ENCODE measurements at places on chromosomes 2 and 18. TPM values are rescaled to one million over a fixed set of nuclear protein-coding genes. Genes with fewer than 3 reads are reported as not detected.

DNA sequence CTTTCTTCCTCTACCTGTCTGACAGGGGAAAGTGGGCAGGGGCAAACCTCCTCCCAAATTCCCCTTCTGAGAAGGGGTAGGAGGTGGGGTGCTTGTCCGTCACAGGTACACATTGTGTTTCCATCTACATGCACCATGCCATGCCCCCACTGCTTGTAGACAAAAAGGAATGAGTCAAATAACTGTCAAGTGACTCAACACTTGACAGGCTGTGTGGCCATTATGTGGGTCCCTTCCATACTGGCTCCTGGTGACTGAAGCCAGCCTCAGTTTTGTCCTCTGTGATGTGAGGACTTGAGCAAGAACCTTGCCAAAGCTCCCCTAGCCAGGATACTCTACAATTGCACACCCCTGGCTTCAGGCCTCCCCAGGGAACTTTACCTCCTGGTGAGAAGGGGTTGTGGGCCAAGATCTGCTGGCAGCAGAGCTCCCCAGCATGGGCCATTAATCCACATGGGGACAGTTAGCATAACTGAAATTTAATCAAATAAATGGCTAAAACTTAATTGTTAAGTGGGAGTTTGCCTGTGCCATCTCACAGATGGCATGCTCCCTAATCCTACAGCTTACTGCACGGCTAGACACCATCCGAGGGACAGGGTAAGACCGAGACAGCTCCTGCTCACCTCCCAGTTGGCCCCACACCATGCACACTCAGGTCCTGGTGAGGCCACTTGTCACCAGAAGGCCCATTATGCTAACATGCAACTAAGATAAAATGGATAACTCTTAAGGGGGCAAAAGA lies 140.2 kb downstream of the BCL11A start:
- H3K4me3 ChIP-seq = no peak overlapping the region
- DNase-seq = no peak
- peaks cover 8% of the 10 kb centered on the region for H3K27me3 ChIP-seq
- no peak overlapping the region for H3K27ac ChIP-seq

DNA sequence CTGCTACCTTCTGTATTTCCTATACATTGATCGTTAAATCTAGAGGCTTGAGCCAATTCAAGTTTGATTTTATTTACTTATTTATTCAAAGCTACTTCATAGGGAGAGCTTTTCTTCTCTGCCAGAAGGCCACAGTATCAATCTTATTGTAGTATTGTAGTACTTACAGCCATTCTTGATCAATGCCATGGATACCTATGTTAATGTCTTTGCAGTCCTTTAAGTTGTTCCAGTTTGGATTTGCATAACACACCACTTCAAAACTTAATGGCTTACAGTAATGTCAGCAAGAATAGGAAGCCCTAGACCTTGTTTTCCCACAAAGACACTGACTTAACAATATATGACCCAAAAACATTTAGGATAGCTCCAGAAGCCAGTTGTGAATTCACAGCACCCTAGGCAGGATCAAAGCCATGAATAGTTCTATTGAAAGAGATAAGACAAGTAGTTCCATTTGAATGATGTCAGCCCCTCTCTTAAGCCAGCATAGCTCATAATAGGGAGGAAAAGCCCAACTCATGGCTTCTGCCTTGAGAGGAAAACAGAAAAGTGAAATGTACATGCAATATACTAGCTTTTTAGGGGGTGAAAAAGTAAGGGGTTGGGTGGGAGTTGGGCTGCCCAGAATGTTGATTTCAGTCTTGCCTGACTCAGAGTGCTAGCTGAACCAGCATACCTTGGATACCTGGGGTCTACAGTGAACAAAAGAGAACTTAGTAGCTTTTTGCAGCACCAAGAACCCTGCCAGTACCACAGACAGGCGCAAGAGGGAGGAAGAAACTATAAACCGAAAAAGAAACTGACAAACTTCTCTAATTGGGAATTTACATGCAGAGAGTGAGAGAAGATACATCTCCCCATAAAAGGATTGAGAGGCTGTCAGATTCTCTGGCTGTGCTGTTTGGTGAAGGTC lies 101.4 kb downstream of the CAMKMT start:
- H3K4me3 ChIP-seq = no peak overlapping the region
- DNase-seq = no peak
- no peaks in the 10 kb centered on the region for H3K27me3 ChIP-seq
- no peak overlapping the region for H3K27ac ChIP-seq
- peaks cover 8% of the 10 kb centered on the region for H3K36me3 ChIP-seq

GRCh38 chr2:177543007-177543760 lies 150.6 kb downstream of the AGPS start:
- no peak overlapping the region for H3K27ac ChIP-seq
- peaks cover 7% of the 10 kb centered on the region for H3K27me3 ChIP-seq
- DNase-seq = no peak
- H3K4me3 ChIP-seq = no peak overlapping the region

GRCh38 chr2:207881902-207882301 lies 112.2 kb upstream of the FZD5 start:
- H3K27me3 ChIP-seq = no peaks in the 10 kb centered on the region
- DNase-seq = no peak
- peaks cover 3% of the 10 kb centered on the region for H3K4me1 ChIP-seq
- no peak overlapping the region for H3K4me3 ChIP-seq

GRCh38 chr2:105100046-105100840 lies 62.4 kb downstream of the MRPS9 start:
- H3K27me3 ChIP-seq = peaks cover 1% of the 10 kb centered on the region
- peaks cover 13% of the 10 kb centered on the region for H3K4me1 ChIP-seq
- no peak for DNase-seq
- H3K27ac ChIP-seq = no peak overlapping the region
- peak overlapping the region; percentile 31 for H3K4me3 ChIP-seq

The TCF23 gene
- total RNA-seq = not detected

The RANBP2 gene
- total RNA-seq = 67.7 TPM

The LYG2 gene
- total RNA-seq = 1.7 TPM

The SOCS6 gene
- total RNA-seq = 23.7 TPM

The SAG gene
- total RNA-seq = not detected
